ENCODE measurements at places on chromosomes 5 and 9.

GRCh38 chr5:141084487-141084989, 9.9 kb upstream of the PCDHB2 start:
- no peak for DNase-seq

- no peak for DNase-seq
Measured at GRCh38 chr9:108225149-108225800, 630.5 kb downstream of the ACTL7B start.

GRCh38 chr5:123868881-123869280, 356.9 kb downstream of the CSNK1G3 start:
- DNase-seq: no peak

DNA sequence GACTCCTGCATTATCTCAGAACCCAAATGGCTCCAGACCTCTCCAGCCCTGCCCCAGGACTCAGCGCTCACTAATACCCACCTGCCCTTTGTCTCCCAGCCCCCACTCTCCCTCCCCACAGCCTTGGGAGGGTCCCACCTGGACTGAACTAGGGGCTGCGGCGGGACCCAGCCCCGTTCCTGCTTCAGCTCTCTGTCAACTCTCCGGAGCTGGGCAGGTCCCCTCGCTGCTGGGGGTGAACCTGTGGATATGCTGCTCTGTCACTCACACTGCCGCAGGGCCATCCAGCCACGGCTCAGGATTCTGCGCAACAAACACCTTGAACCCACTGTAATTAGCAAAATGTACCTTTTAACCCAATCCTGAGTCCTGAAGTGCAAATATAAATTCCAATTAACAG, 36.8 kb downstream of the NDUFS6 start:
- DNase-seq: no peak

GRCh38 chr9:110688329-110688728, 19.7 kb downstream of the MUSK start:
- DNase-seq: no peak

- no peak for DNase-seq
Measured at GRCh38 chr5:145708169-145708568, 127.0 kb downstream of the PRELID2 start.

DNA sequence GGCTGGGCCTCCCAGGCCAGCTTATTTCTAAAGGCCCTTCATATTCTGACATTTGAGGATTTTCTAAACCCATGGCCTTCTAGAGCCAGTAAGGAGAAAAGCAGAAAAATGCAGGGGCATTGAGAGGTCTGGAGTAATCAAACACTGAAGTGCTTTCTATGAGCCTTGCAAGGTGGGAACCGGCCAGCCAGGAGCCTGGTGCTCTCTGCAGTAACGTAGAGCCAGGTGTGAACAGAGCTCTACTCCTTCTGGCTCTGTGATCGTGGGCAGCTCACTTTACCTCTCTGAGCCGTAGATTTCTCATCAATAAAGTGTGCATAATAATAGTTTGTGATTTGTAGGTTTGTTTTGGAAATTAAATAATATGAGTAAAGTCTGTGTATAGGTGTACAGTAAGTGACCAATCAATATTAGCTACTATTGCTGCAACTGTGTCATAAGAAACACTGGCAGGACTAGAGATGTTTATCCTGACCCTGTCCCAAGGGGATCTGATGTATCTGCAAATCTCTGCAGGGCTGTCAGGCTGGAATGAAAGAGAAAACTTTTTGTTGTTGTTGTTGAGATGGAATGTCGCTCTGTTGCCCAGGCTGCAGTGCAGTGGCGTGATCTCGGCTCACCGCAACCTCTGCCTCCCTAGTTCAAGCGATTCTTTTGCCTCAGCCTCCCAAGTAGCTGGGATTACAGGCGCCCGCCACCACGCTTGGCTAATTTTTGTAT, 2.7 kb downstream of the SYNPO start:
- no peak for DNase-seq

DNA sequence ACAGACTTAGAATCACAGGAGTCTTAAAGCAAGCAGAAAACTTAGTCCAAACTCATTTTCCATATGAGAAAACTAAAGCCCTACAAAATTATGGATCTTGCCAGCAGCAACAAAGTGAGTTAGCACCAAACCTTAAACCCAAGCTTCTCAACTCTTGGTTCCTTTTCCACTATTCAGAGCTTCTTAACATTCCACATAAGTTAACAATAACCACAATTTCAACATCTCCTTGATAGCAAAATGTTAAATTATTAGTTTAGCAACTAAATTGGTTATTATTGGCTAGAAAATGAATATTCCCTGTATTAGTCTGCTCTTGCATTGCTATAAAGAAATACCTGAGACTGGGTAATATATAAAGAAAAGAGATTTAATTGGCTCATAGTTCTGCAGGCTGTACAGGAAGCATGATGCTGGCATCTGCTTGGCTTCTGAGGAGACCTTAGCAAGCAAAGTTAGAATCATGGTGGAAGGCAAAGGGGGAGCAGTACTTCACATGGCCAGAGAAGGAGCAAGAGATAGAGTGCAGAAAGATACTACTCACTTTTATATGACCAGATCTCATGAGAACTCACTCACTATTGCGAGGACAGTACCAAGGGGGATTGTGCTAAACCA, 26.2 kb upstream of the ARSB start:
- no peak for DNase-seq

GRCh38 chr5:17412760-17413671, 85.0 kb upstream of the TAF11L2 start:
- DNase-seq: no peak

GRCh38 chr5:167050568-167051401, 1240.7 kb upstream of the WWC1 start:
- DNase-seq: no peak

DNA sequence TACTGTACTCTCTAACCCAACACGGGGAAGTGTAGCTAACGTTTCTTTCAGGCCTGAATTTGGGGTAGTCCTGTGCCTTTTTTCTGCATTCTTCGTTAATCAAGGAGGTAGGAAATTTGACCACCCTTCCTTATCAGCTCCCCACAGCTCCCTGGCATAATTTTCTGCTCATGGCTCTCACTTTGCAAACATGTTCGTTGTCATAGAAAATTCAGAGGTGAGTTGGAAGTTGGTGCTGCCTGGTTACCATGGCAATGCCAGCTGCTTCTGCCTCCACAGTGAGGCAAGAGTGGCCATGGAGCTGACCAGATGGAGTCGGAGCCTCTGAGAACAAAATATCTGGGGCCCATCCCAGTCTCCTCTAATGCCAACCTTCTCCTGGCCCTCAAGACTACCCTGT, 116.6 kb upstream of the BOD1 start:
- no peak for DNase-seq

DNA sequence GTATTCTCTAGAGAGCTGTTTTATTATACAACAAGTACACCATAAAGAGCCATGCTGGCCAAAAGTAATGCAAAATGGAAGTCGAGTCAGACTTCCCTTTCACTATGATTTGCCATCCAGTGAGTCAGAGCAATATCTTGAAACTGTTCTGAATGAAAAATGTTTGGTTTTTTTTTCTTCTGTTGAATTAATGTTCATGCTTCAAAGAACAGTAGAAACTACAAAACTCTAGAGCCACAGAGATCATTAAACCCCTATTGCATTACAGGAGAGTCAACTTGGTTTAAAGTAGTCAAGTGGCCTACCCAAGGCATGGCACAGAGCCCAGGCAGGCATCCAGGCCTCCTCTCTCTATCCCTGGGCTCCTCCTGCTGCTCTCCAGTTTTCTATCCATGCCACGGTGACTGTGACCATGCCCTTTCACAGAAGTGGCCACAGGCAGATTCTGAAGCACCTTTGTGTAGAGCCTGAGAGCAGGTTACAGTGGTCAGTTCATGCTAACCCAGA, 358.9 kb downstream of the DEPDC1B start:
- no peak for DNase-seq

GRCh38 chr9:84319632-84320031, 20.9 kb downstream of the SLC28A3 start:
- no peak for DNase-seq

DNA sequence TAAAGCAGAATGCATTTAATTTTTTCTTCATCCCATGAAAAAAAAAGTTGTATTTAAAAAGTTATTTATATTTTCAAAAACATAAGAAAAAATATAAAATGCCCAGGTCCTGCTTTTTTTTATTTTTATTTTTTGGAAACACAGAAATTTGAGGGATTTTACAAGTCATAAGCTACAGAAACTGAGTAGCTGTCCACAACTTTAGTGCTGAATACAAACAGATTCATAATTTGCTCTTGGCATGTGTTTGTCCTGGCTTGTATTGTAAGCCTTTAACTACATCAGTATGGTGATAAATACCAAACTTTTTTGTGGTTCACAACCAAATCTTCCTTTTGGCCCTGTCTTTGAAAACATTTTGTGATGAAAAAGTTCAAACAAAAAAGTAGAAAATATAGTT, 7.5 kb upstream of the PLCXD3 start:
- DNase-seq: peak; percentile 9

GRCh38 chr5:61619777-61620518, 287.9 kb downstream of the ZSWIM6 start:
- DNase-seq: no peak

GRCh38 chr5:140628711-140629110, 4.3 kb downstream of the CD14 start:
- no peak for DNase-seq

GRCh38 chr5:12477554-12477953, 573.3 kb upstream of the CTNND2 start:
- no peak for DNase-seq

- no peak for DNase-seq
Measured at GRCh38 chr5:178787889-178788288, 57.4 kb upstream of the ZNF354A start.

DNA sequence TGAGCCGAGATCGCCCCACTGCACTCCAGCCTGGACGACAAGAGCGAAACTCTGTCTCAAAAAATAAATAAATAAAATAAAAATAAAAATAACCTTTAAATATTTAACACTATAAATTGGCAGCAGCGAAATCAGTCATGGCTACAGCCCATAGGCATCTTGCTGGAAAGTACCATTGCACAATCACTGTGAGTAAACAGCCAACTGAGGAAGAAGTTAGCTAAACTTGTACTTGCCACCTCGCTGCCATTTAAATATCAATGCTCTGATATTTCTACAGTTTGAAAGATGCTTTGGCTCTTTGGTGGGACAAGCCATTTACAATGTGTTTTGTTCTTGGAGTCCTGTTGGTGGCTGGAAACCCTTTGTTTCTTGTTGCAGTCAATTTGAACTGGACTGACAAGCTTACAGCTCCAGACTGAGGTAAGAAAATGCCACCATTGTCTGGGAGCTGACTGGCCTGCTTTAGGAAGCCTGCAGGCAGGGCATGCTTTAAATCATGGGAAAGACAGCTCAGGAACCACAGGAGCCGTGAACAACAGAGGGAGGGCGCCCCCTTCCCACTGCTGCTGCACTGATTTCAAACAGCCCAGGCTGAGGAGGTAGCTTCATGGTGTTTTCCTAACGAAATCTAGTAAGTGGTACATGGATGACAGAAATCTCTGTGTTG, 322.8 kb upstream of the RFX3 start:
- no peak for DNase-seq

DNA sequence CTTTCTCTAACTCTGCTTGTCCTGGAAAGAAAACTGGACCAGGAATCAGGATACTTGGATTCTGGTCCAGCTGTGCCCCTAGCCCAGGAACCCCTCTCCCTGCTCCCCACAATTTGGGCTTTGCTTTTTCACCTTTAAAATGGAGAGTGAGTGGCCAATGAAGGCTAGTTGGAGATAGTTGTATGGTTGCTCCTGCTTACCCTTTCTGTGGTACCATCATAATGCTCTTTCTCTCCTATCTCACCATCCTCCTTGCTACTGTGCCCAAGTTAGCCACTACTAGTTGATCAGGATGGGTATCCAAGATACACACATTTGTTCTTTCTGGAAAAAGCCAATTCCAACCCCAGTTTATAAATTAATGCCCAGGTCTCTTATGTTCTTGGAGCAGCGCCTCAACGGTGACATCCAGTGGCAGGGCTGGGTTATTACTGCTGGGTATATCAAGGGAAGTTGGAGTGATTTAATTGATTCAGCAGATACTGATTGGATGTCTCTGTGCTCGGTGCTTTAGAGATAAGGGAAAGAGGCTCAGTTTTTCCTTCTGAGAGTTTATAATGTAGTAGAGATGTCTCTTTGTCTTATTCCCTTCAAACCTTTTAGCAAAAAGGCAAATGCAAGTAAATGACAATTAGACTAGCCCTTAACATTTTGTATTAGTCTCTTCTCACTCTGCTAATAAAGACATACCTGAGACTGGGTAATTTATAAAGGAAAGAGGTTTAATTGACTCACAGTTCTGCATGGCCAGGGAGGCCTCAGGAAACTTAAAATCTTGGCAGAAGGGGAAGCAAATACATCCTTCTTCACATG, 38.5 kb downstream of the FAXDC2 start:
- peak; percentile 21 for DNase-seq

DNA sequence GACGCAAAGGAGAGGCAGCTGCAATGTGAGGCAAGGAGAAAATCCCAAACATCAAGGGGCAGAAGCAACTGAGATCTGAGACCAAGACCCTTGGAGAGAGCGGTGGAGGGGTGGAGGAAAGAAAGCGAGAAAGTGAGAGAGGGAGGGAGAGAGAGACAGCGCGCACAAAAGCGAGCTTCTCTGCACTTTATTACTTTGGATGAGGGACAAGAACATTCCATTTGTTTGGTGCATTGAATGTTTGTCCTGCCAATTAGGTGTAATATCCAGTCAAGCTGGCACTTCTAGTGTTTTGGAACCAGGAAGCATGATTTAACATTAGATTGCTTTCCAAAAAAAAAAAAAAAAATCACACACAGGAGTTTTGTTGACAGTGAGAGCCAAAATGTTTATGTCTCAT, 1.4 kb downstream of the CAST start:
- DNase-seq: no peak

GRCh38 chr5:73652391-73652790, 26.4 kb downstream of the ARHGEF28 start:
- no peak for DNase-seq

DNA sequence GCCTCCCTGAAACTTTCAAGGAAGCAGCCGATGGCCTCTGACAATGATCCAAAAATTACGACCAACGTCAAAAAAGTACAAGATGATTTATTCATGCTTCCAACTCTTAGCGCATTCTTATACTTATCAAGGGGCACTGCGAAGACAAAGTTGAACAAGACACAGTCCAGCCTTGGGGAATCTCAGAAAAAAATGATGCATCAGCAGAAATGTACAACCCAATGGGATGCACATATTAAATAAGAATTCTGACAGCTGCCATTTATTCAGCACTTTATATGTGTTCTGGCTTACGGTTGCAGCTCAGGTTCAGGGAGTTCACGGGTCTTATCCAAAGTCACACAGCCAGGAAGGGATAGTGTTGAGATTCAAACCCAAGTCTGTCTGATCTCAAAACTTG, 96.0 kb upstream of the CPLX2 start:
- DNase-seq: no peak

- no peak for DNase-seq
Measured at GRCh38 chr5:172943283-172943841, 15.9 kb upstream of the RPL26L1 start.

DNA sequence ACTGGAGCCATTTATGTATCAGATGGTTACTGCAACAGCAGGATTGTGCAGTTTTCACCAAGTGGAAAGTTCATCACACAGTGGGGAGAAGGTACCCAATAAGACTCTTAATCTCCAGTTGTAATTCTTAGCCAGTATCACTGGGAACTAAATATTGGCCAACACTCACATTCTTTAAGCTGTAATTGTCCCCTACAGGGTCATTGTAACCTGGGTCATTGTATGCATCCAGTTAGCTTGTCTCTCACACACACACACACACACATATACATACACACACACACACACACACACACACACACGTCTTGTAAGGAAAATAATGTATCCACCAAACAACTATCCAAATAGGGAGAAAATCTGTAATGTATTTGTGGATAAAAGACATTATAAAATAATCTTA, 113.0 kb downstream of the GIN1 start:
- no peak for DNase-seq

- DNase-seq: no peak
Measured at GRCh38 chr5:59040024-59040803, 457.3 kb downstream of the RAB3C start.

- no peak for DNase-seq
Measured at GRCh38 chr5:141869514-141869913, 8.7 kb downstream of the PCDH1 start.
